ENCODE measurements at places on chromosomes 3 and 15.

- no peak for DNase-seq
These were observed 114.6 kb downstream of the LRRK1 start for GRCh38 chr15:101033801-101034200.

DNA sequence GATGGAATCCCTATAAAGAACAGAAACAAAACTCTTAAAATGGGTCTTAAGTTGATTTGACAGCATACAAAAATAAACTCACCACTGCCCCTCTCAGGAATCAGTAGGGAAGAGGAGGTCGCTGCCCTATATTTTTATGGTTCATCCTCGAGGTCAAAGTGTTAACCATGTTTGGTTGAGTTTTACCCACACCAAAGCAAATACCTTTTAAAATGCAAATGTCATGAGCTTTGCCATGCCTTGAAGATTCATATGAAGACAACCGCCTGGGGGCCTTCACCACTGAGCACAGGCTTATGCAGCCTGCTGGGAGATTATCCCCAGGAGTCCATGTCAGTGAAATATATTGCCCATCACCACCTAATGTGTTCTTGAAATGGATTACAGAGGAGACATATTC is 66.1 kb downstream of the GLB1 start:
- peak; percentile 56 for DNase-seq

GRCh38 chr3:40308725-40309417 is 636 bp upstream of the EIF1B start:
- no peak for DNase-seq

- DNase-seq, result peak; percentile 87
These were observed at the start of gene TMCC1 for GRCh38 chr3:129893581-129894070. Gene TMCC1 (minus strand): TSS chr3:129893711.

GRCh38 chr3:162262129-162262528 is 765.5 kb downstream of the OTOL1 start:
- DNase-seq, result no peak

DNA sequence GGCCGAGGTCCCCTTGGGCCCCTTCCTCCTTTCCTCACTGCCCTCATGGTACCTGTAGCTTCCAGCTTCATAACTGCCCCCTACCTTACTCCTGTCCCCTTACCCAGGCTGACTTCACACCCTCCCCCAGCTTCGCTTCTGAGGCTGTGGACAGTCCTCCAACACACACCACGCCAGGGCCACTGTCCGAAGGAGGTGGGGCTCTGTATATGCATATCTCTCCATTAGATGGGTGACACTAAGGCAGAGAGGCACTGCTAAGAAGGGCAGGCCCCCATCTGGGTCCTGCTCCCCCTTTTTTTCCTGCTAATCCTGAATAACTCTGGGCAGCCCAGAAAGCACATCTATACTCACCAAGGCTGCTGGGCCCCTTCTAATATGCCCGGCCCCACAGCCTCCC is 1.0 kb upstream of the COL7A1 start:
- DNase-seq, result no peak

DNA sequence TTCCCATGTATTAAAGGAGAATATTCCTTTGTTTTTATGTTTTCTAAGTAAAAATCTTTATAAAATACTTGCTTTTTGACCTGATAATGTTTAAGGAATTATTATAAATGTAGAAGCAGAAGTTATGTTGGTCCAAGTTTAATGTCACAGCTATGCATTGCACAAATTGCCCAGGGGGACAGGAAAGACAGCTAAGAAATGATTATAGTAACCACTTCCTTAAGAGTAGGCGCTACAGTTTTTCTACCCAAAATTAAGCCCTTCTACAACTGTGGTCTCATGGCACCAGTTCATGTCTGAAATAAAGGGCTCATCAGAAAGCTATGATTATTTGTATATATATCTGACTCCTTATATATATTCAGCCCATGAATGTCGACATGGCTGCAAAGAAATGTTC is 176.4 kb downstream of the GBE1 start:
- DNase-seq, result no peak

GRCh38 chr3:170640737-170641171 is 54.9 kb upstream of the SLC7A14 start:
- no peak for DNase-seq

- DNase-seq, result no peak
These were observed 76.7 kb downstream of the TAFA4 start for GRCh38 chr3:68855620-68856019.

DNA sequence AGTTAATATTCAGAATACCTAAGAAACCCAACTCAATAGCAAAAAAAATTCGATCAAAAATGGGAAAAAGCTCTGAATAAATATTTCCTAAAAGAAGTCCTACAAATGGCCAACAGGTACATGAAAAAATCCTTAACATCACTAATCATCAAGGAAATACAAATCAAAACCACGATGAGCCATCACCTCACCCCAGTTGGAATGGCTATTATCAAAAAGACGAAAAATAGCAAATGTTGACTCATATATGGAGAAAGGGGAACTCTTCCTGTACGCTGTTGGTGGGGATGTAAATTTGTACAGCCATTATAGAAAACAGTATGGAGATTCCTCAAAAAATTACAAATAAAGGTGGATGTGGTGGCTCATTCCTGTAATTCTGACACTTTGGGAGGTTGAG is 29.6 kb upstream of the SGO1 start:
- DNase-seq, result no peak

DNA sequence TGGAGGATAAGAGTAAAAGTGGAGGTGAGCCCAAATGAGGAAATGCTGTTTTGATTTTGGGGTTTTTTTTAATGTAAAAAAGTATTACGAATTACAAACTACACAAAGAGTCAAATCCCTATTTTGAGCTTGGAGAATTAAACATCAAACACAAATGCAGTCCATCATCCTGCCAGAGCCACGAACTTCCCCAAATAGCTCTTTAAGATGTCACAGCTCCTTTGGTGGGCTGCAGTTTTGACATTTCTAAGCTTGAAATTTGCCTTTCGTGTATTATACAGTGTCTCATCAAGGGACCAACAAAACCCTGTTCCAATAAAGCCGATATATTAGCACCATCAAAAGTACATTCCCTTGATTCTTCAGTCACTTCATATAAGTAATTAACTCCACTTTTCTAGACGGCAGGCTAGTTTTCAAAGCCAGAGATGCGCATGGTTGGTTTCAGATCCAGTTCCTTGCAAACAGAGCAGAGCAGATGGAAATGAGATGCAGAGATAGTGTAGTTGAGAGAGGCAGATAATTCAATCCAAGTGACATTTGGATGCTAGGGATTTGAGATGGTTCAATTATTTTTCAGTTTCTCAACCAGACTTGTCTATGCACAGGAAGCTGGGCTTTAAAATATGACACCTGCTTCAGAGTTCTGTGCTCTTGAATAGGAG is 580.9 kb downstream of the EDEM1 start:
- DNase-seq, result no peak

- DNase-seq, result no peak
These were observed 35.3 kb downstream of the PBRM1 start for GRCh38 chr3:52650439-52650838.

DNA sequence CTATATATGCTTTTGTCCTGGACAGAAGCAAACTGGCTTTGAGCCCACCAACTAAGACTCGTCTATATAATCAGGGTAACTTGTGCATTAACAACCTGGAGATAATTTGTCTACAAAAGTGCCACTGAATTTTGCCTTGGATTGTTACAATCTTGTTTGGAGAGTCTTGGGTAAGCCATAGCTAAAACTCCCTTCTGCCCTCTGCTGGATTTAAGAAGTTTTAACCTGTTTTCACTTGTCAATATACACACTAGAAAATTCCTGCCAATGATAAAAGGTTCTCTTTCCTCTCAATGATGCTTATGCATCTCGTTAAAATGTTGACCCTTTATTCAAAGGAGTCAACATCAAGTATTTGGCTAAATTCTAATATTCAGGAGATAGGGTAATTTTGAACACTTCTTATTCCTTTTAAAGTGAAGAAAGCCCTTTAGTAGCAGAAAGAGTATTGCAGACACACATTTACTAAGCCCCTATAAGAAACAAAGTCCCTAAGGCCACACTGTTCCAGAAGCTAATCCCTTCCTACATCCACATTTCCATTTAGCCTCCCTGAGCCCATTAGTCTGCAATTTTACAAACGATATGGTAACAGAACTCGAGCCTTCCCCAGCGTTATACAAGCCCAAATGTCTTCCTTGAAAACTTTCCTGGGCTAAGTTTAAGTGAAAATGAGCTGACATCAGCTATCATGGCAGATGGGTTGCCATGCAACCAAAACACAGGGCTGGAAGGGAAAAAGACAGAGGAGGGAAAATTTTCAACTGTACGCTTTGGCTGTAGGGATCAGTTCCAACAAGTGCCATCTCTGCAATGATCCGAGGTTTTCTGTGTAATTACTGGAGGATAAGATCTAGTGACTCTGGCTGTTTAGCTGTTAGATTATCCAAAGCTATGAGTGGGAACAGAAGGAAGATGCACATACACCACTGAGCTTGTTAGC is 75.9 kb upstream of the FGF12 start:
- DNase-seq, result no peak

DNA sequence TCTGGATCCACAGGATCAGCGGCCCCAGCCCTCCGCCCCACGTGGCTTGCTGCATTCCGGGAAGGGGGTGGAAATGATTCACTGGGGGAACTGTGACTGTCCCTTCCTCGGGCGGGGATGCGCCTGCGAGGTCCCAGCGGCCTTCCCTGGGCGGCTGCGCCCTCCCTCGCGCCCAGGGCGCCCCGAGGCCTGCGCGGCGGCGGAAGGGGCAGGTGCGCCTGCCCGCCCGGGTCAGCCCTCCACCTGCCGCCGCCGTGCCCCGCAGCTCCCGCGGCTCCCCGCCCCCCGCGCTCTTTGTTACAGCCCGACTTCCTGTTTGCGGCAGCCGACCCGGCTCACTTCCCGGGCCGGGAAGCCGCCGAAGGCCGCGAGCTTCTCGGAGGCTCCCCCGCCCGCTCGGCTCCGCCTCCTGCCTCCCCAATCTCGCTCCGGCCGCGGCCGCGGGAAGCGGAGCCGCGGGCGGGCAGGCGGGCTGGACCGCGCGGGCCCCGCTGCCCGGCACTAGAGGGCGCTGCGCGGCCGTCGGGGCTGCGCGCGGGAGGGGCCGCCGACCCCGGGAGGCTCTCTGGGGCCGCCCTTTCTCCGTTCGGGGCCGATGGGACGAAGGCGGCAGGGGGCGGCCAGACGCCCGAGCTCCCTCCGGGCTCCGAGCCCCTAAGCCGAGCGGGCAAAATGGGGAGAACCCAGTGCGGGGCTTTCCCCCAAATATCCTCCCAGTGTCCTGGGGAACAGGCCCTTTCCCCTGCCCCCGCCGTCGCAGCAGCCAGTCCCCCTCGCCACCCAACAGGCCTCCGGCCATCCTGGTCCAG is 11.5 kb upstream of the CHAC1 start:
- DNase-seq, result peak; percentile 80

DNA sequence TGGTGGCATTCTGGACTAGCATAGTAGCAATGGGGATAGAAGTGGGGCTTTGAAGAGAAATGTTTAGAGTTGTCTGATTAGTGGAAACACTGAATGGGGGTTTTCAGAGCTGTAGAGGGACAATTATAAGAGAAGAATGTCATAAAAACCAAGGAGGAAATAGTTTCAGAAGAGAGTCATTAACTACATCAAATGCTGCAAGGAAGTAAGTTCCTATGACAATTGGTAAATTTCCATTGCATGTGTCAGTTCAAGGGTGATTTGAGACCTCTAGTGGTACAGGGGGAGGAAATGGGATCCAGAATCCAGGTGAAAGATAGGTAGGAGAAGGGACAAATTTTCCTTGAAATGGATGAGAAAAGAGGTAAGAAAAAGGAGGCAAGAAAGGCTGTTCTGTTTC is 68.3 kb upstream of the TBC1D5 start:
- no peak for DNase-seq

- no peak for DNase-seq
These were observed 257.1 kb upstream of the ROPN1 start for GRCh38 chr3:124249038-124249437.

GRCh38 chr3:141979050-141979671 is 102.7 kb downstream of the ATP1B3 start:
- DNase-seq, result no peak

DNA sequence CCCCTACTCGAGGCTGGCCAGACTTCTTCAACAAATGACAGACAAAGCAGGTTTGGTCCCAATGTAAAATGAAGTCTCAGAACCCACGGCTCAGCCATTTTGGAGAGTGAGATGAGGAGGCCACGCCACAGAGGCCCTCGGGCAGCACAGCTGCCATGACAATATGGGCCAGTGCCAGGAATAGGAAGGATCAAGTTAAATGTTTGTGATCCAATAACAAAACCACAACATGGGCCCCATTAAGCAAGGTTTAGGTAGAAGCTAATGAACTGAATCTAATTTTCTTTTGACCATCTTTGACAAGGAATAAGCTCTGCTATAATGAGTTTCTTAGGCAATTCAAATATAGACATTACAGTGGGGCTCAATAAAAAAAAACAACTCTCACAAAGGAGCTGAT is 52.6 kb downstream of the RFTN1 start:
- DNase-seq, result no peak

- no peak for DNase-seq
These were observed 8.3 kb downstream of the SLC9A9 start for GRCh38 chr3:143839980-143840379.

DNA sequence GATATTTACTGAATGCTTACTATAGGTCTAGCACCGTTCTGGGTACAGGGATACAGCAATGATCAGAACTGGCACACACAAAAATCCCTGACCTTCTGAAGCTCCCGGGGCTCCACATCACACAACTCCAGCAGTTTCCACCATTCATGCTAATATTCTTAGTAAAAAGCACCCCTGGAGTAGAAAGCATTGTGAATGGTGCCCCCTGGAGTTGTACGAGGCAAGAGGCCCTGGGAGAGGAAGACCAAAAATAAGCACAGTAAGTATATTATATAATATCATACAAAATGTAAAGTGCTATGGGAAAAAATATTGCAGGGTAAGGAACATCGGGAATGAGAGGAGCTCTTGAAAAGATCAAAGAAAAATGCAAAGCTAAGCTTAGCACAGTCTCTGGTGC is 790 bp upstream of the SRGAP3 start:
- DNase-seq, result peak; percentile 19

- no peak for DNase-seq
These were observed 12.4 kb downstream of the SLCO3A1 start for GRCh38 chr15:91865950-91866349.

DNA sequence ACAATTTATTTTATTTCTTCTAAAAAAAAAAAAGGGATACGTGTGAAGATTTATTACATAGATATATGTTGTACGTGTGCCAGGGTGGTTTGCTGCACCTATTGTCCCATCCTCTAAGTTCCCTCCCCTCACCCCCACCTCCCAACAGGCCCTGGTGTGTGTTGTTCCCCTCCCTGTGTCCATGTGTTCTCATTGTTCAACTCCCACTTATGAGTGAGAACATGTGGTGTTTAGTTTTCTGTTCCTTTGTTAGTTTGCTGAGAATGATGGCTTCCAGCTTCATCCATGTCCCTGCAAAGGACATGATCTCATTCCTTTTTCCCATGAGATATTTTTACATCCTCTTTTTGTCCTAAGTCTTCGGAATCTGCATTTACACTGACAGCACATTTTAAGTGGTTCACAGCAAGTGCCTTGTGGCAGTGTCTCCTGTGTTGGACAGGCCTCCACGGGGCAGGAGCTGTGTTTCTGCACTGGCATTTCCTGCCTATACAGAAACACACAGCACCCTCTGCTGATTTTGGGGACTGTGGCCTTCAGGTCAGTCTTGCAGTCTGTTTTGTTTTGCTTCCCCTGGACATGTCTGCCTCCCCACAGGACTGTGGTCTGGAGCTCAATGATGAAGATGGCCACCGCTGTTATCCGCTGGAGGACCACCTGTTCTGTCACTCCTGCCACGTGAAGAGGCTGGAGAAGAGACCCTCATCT is 12.7 kb upstream of the SACM1L start:
- DNase-seq, result peak; percentile 30

- no peak for DNase-seq
These were observed 20.9 kb downstream of the CEMIP start for GRCh38 chr15:80800067-80800466.
